ENCODE measurements at places on chromosomes 2 and 18.

DNA sequence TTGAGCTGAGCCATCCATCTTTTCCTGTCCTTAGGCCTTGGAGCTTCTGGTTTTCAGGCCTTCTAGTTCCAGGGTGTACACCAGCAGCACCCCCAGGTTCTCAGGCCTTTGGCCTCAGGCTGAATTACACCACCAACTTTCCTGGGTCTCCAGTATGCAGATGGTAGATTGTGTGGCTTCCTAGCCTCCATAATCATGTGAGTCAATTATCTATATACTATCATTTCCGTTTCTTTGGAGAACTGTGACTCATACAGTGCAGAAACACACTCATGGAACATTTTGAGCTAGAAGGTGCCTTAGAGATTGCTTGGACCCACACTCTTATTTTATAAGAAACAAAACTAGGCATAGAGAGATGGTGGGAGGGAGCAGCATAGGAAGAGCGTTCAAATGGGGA, 167.4 kb downstream of the NCK2 start:
- DNase-seq: no peak

DNA sequence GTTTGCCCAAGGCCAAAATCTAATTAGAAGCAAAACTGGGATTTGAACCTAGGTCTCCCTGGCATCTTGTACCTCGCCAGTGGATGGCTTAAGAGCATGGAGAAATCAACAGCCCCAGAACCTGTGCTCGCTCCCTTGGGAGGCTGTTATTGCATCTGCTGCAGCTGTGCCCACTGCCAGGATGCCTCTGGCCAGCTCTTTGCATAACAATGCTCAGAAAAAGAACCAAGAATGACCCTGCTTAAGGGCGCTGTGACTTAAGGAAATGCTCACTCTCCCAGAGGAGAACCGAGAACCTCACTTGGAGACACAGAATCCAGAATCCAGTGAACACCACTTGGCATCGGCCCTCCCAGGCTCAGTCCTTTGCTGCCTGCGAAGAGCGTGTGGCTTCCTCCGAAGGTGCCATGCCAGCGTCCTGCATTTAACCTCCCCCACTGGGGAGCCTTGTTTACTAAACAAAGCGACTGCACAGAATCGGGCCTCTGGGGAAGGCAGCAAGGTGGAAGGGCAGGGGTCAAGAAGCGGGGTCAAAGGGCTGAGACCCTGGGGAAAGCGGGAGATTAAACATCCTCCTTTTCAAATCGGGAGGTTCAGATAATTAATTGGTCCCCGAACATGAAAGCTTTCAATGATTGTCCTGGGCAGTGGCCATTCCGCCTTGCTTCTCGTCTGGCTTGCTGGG, 71.0 kb upstream of the BOD1L2 start:
- no peak for DNase-seq

GRCh38 chr2:176147800-176148496, 3.4 kb upstream of the HOXD4 start:
- DNase-seq: no peak

GRCh38 chr2:100653449-100654035, 90.7 kb downstream of the PDCL3 start:
- no peak for DNase-seq

GRCh38 chr18:26458526-26459232, 89.7 kb downstream of the KCTD1 start:
- DNase-seq: no peak

Measured in hypothalamus (tissue), 51 donors.